Transverse colon (tissue), 4 donors: ENCODE measurements at places on chromosomes 4 and X. TPM values are rescaled to one million over a fixed set of nuclear protein-coding genes. Genes with fewer than 3 reads are reported as not detected.

Gene PDGFRA
- 42.2 TPM for total RNA-seq

Gene PNMA6F
- not detected for total RNA-seq

Gene SMIM10L2A
- not detected for total RNA-seq

Gene ADAM29
- total RNA-seq: not detected

Gene MAGEA8
- total RNA-seq: not detected

Gene SSX4
- not detected for total RNA-seq

Gene FRG2
- not detected for total RNA-seq

- peak overlapping the region; percentile 70 for H3K27ac ChIP-seq
- H3K4me1 ChIP-seq: peaks cover 32% of the 10 kb centered on the region
- no peaks in the 10 kb centered on the region for H3K36me3 ChIP-seq
- peak overlapping the region; percentile 33 for H3K4me3 ChIP-seq
- peak; percentile 45 for DNase-seq
Measured at GRCh38 chr4:158170691-158171561, 1.9 kb downstream of the GASK1B start.

GRCh38 chr4:1221155-1221870 is 27.6 kb downstream of the CTBP1 start:
- no peaks in the 10 kb centered on the region for H3K36me3 ChIP-seq
- peaks cover 9% of the 10 kb centered on the region for H3K4me1 ChIP-seq
- no peak for DNase-seq
- no peaks in the 10 kb centered on the region for H3K27me3 ChIP-seq

DNA sequence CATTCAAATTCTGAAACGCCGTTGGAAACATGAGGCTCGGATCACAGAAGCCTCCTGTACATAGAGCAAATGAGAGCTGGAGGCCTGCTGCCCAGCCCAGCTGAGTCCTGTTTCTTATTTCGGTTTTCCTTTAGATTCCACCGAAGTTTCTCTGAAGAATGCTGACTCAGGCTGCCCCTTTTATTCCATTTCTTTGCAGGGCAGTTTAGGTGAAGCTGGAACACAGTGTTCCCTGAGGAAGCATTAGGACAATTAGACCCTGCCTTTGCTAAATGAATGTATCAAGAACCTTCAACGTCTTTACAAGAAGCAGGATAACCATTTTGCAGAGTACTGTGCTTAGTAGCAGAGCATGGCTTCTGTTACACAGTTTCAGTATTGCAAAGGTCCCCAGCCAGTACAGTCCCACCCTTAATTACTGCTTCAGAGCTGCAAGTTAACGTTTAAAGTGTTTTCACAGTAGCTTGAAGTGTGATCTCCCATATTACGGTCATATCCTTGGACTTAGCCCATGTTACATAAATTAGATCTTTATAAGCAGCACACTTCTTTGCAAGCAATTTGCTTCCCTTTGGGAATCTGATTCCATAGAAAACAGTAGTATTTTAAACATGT is 117.0 kb downstream of the TBL1X start:
- no peaks in the 10 kb centered on the region for H3K36me3 ChIP-seq
- H3K4me1 ChIP-seq: peaks cover 15% of the 10 kb centered on the region
- H3K27me3 ChIP-seq: no peaks in the 10 kb centered on the region
- no peak overlapping the region for H3K4me3 ChIP-seq
- no peak overlapping the region for H3K27ac ChIP-seq
- DNase-seq: no peak

DNA sequence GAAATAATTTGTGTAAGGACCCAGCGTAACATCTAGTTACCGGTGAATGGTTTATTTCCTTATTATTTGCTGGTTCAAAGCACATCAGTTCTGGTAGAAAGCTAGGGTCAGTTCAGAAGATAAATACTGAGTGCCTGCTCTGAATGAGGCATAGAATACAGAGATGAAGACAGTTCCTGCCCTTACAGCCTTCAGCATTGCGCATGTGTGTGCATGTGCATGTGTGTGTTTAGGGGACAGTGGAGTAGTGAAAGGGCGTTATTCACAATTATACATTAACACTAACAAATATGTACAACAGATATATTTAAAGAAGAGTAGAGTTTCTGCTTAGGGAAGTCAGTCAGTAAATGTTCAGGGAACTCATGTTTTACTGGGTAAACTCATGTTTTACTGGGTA is 29.1 kb downstream of the CEP135 start:
- H3K4me3 ChIP-seq: no peak overlapping the region
- no peak for DNase-seq
- no peaks in the 10 kb centered on the region for H3K4me1 ChIP-seq
- no peaks in the 10 kb centered on the region for H3K36me3 ChIP-seq
- no peaks in the 10 kb centered on the region for H3K27me3 ChIP-seq

DNA sequence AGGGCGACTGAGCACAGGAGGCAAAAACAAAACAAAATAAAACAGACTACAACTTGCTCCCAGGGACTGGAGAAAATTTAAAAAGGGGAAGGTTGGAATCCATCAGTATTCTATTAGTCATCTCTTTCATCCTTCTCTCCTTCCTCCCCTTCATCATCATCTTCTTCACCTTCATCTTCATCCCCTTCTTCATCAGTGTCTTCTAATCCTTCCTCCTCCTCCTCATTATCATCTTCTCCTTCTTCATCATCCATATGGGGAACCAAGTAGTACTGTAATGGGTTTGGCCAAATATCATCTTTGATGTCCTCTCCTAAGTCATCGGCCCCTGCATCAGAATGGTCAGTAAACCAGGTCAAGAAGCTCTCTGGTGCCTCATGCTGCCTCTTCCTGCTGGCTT is 6.9 kb upstream of the MCUB start:
- no peaks in the 10 kb centered on the region for H3K27me3 ChIP-seq
- no peak for DNase-seq
- no peaks in the 10 kb centered on the region for H3K4me1 ChIP-seq
- H3K4me3 ChIP-seq: no peak overlapping the region
- H3K36me3 ChIP-seq: no peaks in the 10 kb centered on the region

DNA sequence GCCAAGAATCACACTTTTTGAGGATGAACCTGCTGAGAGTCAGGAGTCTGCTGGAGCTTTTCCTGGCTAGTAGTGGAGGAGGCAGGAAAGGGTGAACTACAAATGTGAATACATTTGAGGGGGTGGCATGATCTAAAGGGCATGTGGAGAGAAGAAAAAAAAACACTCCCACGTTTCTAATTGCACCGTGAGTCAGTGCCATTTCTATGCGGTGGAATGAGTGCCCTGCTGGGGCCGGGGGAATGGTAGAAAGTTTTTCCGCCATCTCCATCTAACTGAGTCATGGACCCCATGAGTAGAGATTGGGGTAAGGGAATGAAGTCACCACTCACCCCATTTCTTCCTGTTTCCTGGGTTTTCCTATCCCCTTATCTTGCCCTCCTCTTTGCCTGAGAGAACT is 19.8 kb downstream of the BEX3 start:
- no peak overlapping the region for H3K4me3 ChIP-seq
- H3K27ac ChIP-seq: no peak overlapping the region
- no peaks in the 10 kb centered on the region for H3K4me1 ChIP-seq
- no peaks in the 10 kb centered on the region for H3K27me3 ChIP-seq
- no peak for DNase-seq
- H3K36me3 ChIP-seq: no peaks in the 10 kb centered on the region

- no peaks in the 10 kb centered on the region for H3K36me3 ChIP-seq
- H3K4me1 ChIP-seq: no peaks in the 10 kb centered on the region
- DNase-seq: no peak
- peak overlapping the region; percentile 26 for H3K27ac ChIP-seq
- no peak overlapping the region for H3K4me3 ChIP-seq
Measured at GRCh38 chr4:89196745-89197144, 85.4 kb downstream of the TIGD2 start.

DNA sequence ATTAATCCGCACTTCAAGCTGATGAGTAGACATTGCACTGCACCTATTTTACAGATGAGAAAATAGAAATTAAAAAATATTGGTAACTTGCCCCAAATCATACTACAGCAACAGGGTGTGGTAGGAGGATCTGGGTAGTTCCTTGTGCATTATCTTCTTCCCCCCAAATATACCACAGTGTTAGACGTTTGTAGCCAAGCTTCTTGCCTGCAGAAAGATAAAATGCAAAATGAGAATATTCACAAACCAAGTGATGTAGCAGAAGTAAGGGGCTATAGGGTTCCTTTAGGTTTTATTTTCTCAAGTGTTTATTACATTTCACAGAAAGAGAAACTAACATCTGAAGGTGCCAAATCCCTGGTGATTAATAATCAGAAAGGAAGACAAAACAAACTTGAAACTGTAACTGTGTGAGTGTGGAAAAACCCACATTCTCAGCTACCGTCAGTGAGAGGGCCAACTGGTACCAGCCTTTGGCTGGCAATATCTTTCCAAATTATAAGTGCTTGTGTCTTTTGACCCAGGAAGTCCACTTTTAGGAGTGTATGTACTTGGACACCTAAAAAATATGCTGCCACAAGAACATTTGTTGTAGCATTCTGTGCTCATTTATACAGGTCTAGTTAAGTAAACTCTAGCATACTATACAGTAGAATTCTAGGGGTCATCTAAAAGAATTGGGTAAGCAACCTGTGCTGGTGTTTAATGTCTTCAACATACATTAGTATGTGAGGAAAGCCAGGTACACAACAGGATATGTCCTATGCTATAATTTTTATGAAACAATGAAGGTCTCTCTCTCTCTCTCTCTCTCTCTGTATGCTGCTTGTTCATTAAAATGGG is 6.7 kb upstream of the CD38 start:
- H3K4me3 ChIP-seq: no peak overlapping the region
- H3K4me1 ChIP-seq: peaks cover 4% of the 10 kb centered on the region
- no peak overlapping the region for H3K27ac ChIP-seq
- no peaks in the 10 kb centered on the region for H3K36me3 ChIP-seq
- no peak for DNase-seq
- H3K27me3 ChIP-seq: no peaks in the 10 kb centered on the region

DNA sequence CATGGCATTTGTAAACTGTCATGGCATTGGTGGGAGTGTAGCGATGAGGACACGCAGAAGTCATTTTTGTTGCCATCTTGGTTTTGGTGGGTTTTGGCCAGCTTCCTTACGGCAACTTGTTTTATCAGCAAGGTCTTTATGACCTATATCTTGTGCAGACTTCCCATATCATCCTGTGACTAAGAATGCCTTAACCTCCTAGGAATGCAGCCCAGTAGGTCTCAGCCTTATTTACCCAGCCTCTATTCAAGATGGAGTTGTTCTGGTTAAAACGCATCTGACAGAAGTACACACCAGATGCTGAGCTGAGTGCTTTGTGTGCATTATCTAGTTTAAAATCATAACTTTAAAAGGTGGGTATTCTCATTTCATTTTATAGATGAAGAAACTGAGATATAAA is 268.8 kb upstream of the GALNT7 start:
- H3K36me3 ChIP-seq: no peaks in the 10 kb centered on the region
- no peak overlapping the region for H3K27ac ChIP-seq
- H3K4me3 ChIP-seq: no peak overlapping the region
- no peak for DNase-seq
- H3K4me1 ChIP-seq: peaks cover 3% of the 10 kb centered on the region

GRCh38 chr4:150108691-150109090 is 30.4 kb downstream of the DCLK2 start:
- H3K27ac ChIP-seq: no peak overlapping the region
- H3K36me3 ChIP-seq: no peaks in the 10 kb centered on the region

- no peak overlapping the region for H3K27ac ChIP-seq
- H3K4me3 ChIP-seq: no peak overlapping the region
- H3K4me1 ChIP-seq: no peaks in the 10 kb centered on the region
- DNase-seq: no peak
- H3K36me3 ChIP-seq: no peaks in the 10 kb centered on the region
- H3K27me3 ChIP-seq: no peaks in the 10 kb centered on the region
Measured at GRCh38 chr4:102639598-102639997, 121.2 kb downstream of the MANBA start.

DNA sequence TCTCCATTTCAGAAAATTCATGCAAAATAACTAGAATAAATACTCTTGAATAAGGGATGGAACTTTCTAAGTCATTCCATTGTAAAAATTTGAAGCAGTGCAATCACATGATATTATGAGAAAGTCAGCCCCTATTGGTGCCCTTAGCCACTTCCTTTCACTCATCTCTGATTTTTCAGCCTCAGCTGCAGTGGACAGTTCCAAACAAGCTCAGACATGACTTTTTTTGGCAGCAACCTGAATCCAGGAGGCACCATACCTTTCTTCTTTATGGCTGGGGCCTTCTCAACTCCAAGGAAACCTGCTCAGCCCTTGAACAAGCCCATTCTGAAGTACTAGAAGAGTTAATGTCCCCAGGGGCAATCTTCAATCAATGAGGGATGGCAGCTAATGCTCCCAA is 40.5 kb downstream of the MAPK10 start:
- no peaks in the 10 kb centered on the region for H3K27me3 ChIP-seq
- H3K4me3 ChIP-seq: no peak overlapping the region
- H3K36me3 ChIP-seq: no peaks in the 10 kb centered on the region
- no peaks in the 10 kb centered on the region for H3K4me1 ChIP-seq
- DNase-seq: no peak
- no peak overlapping the region for H3K27ac ChIP-seq
